Right lung (tissue), 10 donors: ENCODE measurements at places on chromosomes 3 and 15. TPM values are rescaled to one million over a fixed set of nuclear protein-coding genes. Genes with fewer than 3 reads are reported as not detected.

- DNase-seq: no peak
Measured at GRCh38 chr15:91099616-91099994, 452 bp upstream of the SV2B start.

DNA sequence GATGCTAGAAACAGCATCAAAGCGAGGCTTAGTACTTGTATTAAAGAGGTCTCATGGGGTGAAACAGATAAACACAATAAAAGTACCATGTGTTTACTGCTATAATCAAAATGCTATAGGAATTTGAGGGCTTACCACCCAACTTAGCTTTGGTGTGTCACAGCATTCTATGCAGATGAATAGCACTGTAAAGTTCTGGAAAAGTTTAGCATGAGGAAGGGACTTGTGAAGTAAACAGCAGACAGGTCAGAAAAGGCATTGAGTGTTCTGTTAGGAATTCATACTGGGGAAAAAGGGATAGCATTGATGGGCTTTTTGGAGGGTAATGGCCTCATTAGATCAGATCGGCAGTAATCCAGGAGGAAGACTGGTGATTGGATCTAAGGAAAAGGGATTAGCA, 505.3 kb downstream of the NLGN1 start:
- DNase-seq: no peak

DNA sequence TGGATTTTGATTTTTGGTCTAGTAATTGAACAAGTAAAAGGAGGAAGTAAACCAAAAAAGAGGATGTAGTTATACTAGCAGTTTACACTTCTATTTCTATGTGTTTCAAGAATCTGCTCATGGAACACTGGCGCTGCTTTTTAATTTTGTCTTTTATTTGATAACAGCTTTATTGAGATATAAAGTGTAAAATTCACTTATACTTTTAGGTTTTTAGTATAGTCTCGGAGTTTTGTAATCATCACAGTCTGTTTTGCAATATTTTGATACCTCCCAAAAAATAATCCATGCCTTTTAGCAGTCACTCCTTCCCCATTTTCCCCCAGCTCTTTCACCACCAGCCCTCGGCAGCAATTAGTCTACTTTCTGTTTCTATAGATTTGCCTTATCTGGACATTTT, 18.0 kb downstream of the UBE2E2 start:
- DNase-seq: no peak

GRCh38 chr3:30199096-30199759, 407.2 kb upstream of the TGFBR2 start:
- peak; percentile 44 for DNase-seq

Gene MEGF11
- 11.4 TPM for polyA plus RNA-seq

- DNase-seq: no peak
Measured at GRCh38 chr15:83462026-83462425, 14.9 kb downstream of the SH3GL3 start.

Gene PLS1
- 18.2 TPM for polyA plus RNA-seq

DNA sequence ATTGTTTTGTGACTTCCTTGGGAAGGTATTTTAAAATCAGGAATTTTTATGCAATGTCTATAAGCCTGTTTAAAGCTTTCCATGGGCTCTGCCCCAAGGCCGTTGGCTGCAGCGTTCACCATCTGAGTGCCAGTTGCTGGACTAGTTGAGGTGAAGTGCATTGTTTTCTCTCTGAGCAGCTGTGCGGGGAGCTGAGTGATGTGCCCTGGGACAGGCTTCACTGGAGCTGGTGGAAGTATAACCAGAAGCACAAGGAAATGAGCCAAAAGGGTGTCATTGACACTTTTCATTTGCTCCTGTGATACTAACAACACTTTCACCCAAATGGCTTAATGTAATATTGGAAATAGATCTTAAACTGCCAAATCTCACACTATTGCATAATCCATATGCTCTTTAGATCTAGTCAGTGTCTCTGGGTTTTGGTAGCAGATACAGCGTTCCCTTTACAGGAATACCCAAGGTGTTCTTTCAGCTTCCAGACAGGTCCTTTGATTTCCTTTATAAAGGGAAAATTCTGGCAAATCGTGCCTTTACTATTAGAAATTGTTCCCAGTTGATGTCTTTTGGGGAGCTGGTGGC, 29.2 kb downstream of the APH1B start:
- DNase-seq: no peak
